ENCODE measurements at places on chromosomes 1 and 21. TPM values are rescaled to one million over a fixed set of nuclear protein-coding genes. Genes with fewer than 3 reads are reported as not detected.

DNA sequence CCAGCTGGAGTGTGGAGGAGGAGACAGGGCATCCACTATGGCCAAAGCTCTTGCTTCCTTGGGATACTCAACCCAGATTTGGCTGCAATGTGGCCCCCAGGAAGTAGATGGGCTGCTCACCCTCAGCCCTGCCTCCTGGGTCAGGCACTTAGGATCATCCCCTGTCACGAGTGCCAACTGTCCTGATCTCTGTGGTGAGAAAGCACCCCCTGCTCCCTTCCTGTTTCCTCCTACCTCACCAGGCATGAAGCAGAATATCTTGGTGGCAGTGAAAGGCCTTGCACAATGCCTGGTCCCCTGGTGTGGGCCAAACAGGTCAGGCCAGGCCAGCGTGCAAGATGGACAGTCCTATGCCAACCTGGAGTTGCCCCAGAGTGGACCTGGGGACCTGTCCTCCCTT, 211.7 kb downstream of the GRIK3 start:
- DNase-seq = no peak

Gene CTSE
- 1.5 TPM for polyA plus RNA-seq

DNA sequence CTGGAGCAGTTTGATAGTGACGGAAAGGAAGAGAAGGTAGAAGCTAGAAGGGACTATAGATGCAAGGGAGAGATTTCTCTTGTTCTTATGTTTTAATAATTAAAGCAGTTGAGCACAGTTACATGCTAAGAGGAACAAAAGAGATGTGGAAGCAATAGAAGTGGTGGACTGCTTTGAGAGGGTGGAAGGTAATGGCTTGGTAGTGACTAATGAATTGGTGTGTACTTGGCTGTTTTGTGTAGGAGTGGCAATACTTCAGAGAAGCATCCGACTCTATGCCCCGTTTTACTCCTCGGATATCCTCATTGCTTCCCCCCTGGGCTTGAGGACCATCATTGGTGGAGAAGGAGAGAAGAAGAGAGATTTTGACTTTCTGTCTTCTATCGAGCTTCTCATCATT, 12.8 kb downstream of the UTP25 start:
- no peak for DNase-seq

Gene TMEM54
- polyA plus RNA-seq = 21.4 TPM

GRCh38 chr1:240126821-240127220, 35.1 kb downstream of the FMN2 start:
- DNase-seq = no peak

DNA sequence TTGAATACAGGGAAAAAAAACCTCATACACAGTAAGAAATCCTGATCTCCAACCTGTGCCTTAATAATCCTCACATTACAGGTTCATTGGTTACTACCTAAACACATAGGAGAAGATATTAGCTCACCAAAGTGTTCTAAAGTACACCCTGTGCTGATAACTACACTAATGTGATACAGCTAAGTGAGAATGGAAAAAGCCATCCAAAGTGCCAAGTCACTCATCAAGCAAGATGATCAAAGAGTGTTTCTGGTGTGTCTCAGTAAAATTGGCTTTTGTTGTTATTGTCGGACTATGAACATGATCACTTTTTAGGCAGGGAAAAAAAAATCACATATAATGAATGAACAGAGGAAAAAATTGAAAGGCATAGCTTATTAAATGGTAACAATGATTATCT, 31.4 kb downstream of the EPS15 start:
- DNase-seq = no peak

GRCh38 chr1:88634538-88634937, 49.5 kb upstream of the PKN2 start:
- DNase-seq = no peak

GRCh38 chr1:10474613-10475507, at the start of gene PEX14:
Gene PEX14 (plus strand): TSS chr1:10474950. CDS start chr1:10474967, 17 bp downstream.
- DNase-seq = peak; percentile 73

DNA sequence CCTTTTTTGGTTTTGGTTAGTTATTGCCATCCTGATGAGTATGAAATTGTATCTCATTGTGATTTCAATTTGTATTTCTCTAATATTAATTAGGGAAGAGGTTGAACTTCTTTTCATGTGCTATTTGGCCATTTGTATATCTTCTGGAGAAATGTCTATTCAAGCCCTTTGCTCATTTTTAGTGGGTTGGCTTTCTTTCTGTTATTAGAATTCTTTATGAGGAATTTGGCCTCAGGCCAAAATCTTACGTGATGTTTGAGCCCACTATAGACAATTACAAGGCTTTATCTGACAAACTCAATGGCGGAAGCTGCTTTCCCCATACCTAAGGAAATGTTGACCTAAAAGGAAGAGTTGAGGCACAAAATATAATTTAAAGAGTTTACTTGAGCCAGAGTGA, 32.9 kb downstream of the IVNS1ABP start:
- no peak for DNase-seq

DNA sequence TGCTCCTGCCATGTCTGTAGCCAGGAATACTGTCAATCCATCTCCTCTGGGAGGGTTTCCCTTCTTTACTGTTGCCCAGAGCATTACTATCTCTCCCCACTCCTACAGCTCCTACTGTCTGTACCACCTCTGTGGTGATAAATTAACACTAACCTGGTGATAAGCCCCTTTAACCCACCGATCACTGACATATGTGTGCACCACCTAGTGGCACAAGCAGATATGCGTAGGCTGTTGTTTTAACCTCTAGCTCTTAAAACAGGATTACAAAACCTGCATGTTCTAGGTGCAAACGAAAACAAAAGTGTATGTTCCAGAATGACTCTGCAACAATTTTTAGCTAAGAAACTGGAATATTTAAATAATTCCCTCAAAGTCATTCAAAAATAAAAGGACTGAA, 93.9 kb upstream of the BEND5 start:
- no peak for DNase-seq

DNA sequence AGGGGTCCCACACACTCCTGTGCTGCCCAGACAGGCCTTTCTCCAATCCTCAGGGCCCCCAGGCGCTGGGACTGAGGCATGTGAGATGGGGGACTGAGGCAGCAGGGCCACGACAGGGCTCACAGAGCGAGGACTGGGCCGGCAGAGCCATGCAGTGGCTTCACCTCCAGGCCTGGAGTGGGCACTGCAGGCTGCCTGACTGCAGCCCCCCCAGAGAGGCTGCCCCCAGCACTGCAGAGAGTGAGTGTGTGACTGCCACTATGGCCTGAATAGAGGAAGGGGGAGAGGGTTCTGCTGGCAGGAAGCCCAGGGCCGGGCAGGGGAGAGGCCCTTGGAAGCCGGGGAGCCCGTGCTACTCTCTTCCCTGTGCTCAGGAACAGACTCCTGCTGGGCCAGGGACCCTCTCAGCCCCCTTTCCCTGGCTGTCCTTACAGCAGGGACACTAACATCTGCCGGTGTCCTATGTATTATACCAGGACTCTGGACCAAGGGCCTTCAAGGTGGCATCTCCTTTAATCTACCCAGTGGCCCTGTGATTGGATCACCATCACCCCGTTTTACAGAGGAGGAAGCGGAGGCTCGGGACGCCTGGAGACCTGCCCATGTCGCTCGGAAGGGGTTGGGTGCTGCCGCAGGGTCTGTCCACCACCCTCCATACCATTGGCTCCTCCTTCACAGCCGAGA, 20.2 kb upstream of the PLEKHG5 start:
- DNase-seq = no peak

Gene OR2L8
- not detected for polyA plus RNA-seq

Gene MTARC2
- 75.1 TPM for polyA plus RNA-seq

- DNase-seq = no peak
These were observed 32.3 kb downstream of the CD58 start for GRCh38 chr1:116538544-116538943.

Gene TRIM45
- polyA plus RNA-seq = 13.7 TPM

GRCh38 chr1:60394436-60394835, 320.9 kb upstream of the C1orf87 start:
- DNase-seq = no peak

Gene ICOSLG
- 3.4 TPM for polyA plus RNA-seq

GRCh38 chr1:58465825-58466629, 80.5 kb downstream of the OMA1 start:
- no peak for DNase-seq

Gene ZYG11A
- 0.14 TPM for polyA plus RNA-seq

DNA sequence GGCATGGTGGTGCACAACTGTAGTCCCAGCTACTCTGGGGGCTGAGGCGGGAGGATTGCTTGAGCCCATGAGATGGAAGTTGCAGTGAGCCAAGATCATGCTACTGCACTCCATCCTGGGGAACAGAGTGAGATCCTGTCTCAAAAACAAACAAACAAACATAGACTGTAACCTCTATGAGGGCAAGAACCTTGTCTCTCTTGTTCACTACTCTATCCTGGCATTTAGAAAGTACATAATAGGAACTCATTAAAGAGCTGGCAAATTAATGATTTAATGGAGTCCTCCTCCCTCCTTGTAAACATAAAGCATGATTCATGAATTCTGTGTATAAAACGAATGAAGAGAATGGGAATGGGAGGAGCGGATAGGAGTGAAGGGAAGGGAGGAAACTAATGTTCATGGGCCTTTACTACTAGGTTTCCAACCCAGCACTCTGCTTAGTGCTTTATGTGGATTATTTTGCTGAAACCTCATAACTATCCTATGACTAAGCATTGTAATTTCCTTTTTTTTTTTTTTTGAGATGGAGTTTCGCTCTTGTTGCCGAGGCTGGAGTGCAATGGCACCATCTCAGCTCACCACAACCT, 8.6 kb downstream of the LMOD1 start:
- DNase-seq = no peak

GRCh38 chr1:212450331-212450881, 17.7 kb downstream of the NENF start:
- no peak for DNase-seq

DNA sequence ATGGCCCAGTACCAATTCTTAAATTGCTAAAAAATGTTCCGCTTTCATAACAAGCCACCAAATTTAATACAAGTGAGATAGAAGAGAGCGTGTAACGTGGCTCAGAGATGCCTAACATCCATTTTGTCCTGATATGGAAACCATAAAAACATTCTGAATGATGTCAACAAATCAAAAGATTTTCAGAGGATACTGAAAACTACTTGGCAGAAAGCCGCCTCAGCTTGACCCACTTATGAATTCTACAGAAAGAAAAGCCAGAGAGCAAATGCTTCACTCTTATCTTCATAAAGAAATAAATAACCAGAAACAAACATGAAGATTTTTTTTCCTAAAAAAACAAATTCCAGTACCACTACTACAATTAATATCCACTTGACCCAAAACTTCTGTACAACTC, 41.2 kb downstream of the OMA1 start:
- peak; percentile 7 for DNase-seq

DNA sequence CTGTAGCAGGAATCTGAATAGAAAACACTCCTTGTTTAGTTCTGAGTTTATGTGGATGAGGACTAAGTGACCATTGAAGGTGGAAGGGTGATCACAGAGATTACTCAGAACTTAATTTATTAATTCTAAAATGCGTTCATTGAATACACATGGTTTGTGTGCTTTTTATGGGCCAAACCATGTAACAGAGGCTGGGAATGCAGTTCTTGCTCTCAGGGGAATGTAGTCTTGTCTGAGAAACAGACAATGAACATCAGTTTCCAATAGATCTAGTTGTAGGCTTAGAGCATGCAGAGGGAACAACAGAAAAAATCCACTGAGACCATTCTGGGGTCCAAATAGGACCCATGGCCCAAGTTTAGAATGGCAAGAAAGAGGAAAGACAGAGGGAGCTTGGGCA, 46.1 kb downstream of the ITSN1 start:
- no peak for DNase-seq

Gene SYT14
- 0.13 TPM for polyA plus RNA-seq

DNA sequence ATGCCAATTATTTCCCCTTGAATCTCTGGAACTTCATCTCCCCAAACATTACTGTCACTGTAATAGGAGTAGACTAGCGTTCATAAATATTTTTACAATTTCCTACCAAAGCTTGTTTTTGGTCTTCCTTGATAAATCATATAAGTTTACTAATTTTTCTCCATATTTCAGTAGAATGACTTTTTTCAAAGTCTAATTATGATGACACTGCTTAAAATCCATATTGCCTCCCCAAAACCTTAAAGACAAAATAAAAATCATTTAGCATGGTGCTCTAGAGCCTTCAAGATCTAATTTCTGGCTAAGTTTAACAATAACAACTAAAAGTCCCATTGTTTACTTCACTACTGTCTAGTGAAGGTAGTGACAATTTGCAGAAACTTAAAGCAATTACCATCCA, 474.2 kb upstream of the CHRM3 start:
- no peak for DNase-seq

DNA sequence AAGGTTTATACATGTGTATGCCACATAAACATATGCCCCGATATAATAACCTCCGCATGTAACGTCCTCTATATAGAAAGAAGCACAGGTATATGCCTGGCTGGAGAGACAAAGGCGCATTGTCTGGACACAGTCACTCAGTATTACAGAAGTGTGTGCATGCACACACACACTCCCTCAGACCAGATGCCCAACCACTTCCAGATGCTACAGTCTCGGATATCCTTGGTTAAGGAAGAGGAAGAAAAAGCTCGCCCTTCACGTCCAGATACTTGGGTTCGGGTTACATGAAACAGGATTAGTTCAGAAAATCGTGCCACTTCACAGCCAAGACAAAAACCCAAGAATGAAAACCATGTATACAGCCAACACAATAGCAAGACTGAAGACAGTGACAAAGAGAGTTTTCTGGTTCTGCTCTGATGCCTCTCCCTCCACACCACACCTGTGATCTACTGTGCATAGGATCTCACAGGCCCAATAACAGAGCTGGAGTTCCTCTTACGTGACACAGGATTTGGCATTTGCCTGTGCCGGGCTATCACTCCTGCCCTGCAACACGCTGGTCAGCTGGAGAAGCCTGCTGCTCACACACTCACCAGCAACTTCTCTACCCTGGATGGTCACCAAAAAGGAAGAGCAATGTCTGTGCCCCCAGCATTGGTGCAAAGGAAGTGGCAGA, 75.0 kb downstream of the SSBP3 start:
- DNase-seq = no peak

- no peak for DNase-seq
These were observed 29.4 kb upstream of the PPP2R5A start for GRCh38 chr1:212255705-212256307.

DNA sequence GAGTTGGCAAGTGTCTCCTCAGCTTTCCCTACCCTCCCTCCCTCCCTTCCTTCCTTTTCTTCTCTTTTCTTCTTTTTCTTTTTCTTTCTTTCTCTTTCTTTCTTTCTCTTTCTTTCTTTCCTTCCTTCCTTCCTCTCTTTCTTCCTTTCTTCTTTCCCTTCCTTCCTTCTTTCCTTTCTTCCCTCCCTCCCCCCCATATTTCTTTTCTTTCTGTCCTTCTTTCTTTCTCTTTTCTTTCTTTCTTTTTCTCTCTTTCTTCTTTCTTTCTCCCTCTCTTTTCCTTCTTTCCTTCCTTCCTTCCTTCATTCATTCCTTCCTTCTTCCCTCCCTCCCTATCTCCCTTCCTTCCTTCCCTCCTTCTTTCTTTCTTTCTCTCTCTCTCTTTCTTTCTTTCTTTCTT, 18.6 kb upstream of the TTC22 start:
- no peak for DNase-seq

- no peak for DNase-seq
These were observed 6.4 kb downstream of the METTL13 start for GRCh38 chr1:171787686-171788480.

GRCh38 chr1:209569455-209570207, 13.9 kb upstream of the CAMK1G start:
- DNase-seq = no peak

Data from right lung (tissue), 10 donors.